WTC11 (cell line): ENCODE measurements at places on chromosomes 7 and 10.

- DNase-seq = no peak
Observed at GRCh38 chr10:58930500-58930899, 245.9 kb upstream of the PHYHIPL start.

DNA sequence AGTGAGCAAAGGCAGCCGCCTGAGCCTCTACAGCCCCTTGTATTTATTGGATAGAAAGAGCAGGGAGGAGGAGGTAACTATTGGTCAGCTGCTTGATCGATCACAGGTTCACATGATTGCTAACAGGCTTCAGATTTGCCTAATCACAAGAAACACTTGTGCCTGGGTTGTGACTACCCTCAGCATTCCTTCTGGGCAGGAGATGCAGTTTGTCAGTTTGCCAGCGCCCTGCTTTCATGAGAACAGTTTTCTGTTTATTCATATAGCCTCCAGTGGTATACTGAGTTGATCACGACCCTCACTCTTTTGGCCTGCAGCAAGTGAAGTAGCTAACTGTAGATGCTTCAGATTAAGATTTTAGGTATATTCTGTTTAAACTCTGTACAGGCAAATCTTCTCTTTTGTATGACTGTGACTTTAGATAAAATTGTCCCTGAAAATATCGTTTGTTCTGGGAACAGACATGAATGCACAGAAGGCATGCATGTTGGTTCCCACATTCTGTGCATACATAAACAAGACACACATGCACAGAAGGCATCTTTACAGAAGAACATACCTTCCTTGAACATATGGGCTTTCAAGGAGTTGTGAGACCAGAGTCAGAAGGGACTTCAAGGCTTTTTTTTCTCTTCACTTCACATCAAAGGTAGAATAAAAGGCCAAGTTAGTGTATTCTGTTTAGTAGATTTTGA is 422.4 kb upstream of the STEAP1 start:
- no peak for DNase-seq

DNA sequence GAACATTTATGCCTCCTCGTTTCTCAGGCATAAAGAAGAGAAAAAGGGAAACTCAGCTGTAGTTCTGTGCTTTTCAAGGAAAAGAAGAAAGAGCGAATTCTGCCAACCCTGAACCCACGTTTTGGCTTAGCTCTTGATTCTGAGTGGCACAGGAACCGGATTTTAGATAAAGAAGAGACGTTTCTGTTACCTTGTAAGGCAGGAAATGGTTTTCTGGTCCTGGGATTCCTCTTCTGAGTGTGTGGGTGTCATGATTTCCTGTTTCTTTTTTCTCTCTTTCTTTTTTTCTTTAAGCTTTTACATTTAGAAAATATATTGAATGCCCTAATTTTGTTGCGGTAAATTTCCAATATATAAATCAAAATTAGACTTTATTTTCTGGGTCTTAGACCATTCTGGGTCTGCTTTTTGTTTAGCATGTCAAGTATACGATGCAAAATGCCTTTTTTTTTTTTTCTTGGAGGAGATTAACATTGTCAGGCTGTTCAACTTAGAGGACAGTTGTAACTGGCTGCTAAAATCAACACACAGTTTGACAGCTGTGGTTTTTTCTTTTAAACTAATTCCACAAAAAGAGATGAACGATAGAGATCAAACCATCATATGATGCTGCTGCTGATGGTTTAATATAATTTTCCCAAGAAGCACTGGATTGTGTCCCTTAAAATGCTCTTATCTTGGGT is 190.8 kb downstream of the GATA3 start:
- no peak for DNase-seq

DNA sequence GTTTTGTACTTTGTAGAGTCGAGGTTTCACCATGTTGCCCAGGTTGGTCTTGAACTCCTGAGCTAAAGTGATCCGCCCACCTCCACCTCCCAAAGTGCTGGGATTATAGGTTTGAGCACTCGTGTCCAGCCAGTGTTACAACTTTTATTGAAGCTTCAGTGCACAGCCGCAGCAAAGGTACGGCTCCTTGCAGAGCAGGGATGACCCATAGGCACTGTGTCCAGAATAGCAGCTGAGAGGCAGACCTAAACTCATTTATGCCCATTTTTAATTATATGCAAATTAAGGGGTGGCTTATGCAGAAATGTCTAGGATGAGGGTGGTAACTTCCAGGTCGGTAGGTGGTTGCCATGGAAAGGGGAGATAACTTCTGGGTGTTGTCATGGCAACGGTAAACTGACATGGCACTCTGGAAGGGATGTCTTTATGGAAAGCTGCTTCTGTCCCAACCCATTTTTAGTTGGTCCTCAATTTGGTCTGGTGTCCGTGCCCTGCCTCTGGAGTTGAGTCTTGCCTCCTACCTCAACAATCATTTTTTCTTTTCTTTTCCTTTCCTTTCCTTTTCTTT is 22.7 kb downstream of the NYAP1 start:
- DNase-seq = no peak

- DNase-seq = no peak
Observed at GRCh38 chr7:156589808-156590207, 50.8 kb upstream of the RNF32 start.
